GM06990 (cell line): ENCODE measurements at places on chromosomes 2 and 18.

GRCh38 chr18:49073437-49073836 lies 122.7 kb upstream of the SMAD7 start:
- no peak for DNase-seq

GRCh38 chr18:34121200-34121721 lies 103.5 kb downstream of the NOL4 start:
- no peak for DNase-seq

DNA sequence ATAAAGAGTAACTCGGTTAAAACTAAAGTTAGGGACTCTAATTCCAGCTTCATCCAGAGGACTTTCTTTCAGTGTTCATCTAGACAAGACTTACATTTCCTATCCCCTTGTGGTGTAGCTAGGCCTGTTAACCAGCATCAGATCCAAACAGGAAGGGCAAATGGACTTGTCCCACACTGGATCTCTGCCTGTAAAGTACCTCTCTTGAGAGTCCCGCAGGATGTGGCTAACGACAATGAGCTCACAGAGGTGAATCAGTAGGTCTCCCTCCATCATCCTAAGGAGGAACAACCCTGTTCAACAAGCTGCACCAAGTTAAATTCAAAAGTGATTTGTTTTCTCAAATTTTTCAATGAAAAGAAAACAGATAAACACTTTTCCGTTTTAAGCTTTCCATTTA lies 412.3 kb upstream of the RGPD4 start:
- no peak for DNase-seq

DNA sequence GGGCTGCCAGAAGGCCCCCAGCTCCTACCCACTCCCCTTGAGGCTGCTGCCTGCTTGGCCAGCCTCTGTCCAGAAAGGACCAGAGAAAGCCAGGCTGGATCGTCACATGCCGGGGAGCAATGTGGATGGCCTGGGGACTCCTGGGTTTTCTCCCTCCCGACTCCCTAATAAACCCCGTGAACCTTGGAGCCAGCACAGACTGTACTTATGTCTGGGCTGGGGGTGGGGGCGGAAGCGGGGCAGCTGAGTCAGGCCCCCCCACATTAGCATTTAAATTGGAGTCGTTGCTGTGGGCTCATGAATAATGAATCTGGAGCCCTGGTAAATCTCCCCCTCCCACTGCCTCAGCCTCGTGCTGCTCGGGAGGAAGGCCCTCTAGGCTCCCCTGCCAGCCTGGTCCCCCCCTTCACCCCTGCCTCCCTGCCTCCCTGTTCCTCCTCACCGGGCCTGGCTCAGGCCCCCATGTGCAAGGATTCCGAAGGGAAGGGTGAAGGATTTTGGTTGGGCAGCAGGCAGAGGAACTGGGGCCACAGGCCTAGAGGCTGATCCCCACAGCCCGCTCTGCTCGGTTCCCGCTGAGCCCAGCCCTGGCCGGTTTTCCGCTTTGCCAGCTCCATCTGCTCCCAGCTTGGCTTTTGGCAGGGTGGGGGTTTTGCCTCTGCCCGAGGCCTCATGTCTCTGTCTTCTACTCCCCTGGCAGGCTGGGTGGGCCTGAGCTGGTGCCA lies 7.3 kb upstream of the ASIC4 start:
- no peak for DNase-seq

- no peak for DNase-seq
These were observed 46.7 kb upstream of the CREB1 start for GRCh38 chr2:207483066-207483465.

DNA sequence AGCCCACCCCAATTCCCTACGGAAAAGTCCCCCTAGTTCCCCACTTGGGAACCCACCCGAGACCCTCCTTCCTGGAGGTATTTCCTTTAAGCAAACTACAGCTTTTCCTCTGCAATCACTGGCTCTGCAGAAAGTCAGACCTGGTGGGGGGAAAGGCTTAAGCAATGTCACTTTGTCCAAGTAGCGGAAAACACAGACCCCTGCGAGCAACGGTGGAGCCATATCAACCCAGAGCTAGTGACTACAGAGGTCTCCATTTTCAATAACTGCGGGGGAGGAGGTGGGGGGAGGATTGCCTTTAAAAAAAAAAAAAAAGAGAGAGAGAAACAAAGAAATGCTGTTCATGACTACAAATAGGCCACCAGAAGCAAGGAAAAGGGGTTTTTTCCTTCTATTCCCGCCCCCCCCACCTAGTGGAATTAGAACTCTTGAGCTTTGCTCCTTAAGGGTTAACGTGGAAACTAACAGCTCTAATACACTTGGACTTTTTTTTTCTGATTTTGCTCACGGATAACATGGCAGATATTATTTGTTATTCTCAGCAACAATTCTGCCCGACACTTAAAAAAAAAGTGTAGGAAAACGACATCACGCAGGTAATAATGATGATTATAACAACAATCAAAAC lies 1.1 kb upstream of the FRZB start:
- DNase-seq = no peak

GRCh38 chr2:73984203-73984921 lies at the start of gene TET3:
Gene TET3, plus strand, starts transcription at chr2:73984910. Its CDS starts 1,494 bp downstream, at chr2:73986404.
- peak; percentile 82 for DNase-seq

- no peak for DNase-seq
These were observed 27.2 kb downstream of the FECH start for GRCh38 chr18:57559314-57559713.

DNA sequence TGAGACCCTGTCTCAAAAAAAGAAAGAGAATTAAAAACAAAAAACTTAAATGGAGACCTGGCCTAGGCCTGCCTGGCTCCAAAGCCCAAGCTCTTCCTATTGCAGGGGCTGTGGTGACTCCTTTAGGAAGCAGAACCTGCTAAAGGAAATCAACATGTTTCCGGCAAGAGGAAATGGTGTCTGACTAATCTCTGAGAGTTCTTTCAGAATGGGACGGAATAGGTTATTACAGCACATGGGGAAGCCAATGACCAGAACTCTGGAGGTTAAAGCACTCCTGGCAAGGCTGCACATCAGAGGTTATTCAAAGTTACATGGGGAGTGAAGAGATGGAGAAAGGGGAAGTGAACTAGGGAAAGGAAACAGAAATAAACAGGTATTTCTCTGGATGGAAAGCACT lies 21.4 kb downstream of the KIF3C start:
- DNase-seq = no peak

GRCh38 chr2:239700686-239701345 lies 300.0 kb upstream of the HDAC4 start:
- no peak for DNase-seq

GRCh38 chr2:240179186-240179815 lies 38.8 kb upstream of the OTOS start:
- DNase-seq = no peak

GRCh38 chr2:142180820-142181533 lies 50.2 kb upstream of the LRP1B start:
- no peak for DNase-seq

DNA sequence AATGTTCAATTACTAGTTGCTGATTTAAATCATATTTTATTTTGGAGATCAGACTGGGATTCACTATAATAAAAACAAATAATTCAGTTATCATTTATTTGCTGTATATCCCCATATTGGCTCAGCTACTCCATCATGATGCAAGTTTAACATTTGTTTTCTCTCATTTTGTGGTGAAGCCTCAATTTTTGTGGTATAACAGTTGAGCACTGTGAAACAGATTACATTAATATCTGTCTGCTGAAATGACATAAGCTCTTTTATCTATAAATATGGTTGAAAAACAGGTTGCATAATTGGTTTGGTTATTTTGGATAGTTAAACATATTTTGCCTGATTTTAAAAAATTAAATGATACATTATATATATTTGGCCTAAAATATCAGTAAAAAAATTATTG lies 67.7 kb downstream of the DPP4 start:
- DNase-seq = no peak

GRCh38 chr18:75307530-75307929 lies 96.9 kb downstream of the TSHZ1 start:
- no peak for DNase-seq

- DNase-seq = no peak
These were observed 236.7 kb downstream of the PRKCE start for GRCh38 chr2:45888167-45888566.

- no peak for DNase-seq
These were observed 18.3 kb upstream of the ST6GAL2 start for GRCh38 chr2:106904242-106904641.

GRCh38 chr2:118202707-118203303 lies 114.5 kb downstream of the INSIG2 start:
- DNase-seq = no peak

DNA sequence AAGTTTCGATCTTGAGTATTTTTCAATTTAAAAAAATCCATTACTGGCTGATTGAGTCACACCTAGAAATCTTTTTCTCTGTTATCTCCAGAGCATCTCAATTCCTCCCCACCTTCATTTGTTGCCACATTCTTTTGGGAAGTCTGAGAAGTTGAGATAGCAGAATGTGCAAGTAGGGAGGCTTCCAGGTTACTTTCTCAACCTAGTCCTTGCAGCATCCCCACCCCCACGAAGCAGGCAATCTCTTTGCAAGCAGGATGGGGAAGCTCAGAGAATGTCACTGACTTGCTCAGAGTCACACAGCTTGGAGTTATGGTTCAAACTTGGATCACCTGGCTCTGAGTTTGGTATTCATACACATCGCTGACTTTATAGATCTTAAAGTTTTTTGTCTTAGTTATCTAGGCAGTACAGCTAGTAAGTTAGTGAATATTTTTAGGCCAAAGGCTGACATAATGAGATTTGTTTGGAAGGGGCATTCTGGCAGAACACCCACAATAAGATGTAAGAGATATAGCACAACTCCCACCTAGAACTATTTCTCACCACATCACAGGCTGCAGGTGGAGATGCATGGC lies 25.9 kb upstream of the LCLAT1 start:
- DNase-seq = no peak

GRCh38 chr18:40179729-40180461 lies 1775.1 kb upstream of the PIK3C3 start:
- DNase-seq = no peak

GRCh38 chr2:70469435-70469834 lies 84.2 kb downstream of the TGFA start:
- DNase-seq = no peak

DNA sequence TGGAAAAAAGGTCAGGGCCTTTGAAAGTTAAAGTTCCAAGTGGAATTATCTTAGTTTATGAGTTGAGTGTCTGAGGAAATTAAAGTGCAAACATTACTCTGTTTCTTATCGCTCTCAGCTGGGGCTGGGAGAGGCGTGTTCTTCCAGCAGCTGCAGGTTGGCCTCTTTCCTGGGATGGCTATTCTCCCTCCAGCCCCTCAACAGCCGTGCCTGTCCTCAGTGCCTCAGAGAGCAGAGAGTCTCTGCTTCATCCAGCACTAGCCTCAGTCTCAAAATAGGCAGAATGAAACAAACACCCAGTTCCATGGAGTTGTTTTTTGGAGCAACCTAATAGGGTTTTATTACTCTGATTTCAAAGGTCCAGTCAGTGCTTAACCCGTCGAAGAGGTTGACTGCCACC lies 298.1 kb downstream of the GALR1 start:
- no peak for DNase-seq

GRCh38 chr2:173355132-173355865 lies 627 bp downstream of the CDCA7 start:
- peak; percentile 78 for DNase-seq

DNA sequence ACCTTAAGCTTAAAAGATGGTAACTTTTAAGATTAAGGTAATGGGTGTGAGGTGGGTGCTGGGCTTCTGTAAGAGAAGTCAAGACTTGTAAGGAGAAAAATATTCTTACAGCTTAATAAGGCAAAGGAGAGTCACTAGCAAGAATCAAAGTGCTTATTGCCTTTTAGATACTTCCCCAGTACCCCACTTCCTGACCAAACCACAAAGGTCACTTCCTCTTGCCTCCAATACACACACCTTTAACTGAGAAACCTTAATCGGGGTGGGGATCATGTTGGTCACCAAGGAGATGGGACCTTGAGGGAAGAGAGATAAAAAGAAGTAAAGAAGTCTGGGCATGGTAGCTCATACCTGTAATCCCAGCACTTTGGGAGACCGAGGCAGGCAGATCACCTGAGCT lies 10.6 kb upstream of the ATG16L1 start:
- peak; percentile 56 for DNase-seq

DNA sequence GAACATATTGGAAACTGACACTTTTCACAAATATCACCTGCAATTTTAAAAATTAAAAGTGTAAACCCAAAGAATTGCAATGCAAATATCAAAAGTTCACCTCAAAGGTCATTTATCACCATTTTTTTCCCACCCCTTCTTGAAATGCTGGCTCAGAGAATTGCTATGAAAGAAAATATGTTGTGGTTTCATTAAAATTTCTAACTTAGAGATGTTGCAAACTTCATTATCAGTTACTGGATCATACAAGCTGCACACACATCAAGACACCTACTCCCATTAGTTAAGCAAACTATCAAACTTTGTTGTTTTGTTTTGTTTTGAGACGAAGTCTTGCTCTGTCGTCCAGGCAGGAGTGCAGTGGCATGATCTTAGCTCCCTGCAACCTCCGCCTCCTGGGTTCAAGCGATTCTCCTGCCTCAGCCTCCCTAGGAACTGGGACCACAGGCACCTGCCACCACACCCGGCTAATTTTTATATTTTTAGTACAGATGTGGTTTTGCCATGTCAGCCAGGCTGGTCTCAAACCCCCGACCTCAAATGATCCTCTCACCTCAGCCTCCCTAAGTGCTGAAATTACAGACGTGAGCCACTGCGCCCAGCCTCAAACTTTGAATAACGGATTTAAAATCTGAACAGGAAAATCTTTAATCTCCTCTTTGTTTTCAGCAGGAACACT lies 37.0 kb downstream of the STK39 start:
- no peak for DNase-seq

DNA sequence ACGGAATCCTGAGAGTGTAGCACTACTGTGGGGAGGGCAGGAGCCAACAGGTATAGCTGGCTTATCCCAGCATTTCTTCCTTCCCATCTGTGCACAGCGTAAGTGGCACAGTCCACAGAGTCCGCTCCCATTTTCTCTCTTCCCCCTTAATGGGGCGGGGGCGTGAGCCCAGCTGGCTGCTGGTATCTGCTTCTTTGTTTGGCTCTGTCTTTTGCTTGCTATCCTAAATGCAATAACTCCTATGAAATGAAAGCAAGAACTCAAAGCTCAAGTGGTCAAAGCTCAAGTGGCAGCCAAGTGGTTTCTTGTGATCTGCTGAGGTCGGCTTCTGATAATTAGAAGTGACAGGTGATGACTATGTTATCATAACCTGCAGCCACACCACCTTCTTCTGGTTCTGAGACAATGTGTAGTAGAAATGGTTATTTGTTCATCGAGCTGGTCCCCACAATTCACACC lies 192.7 kb downstream of the PLCL1 start:
- no peak for DNase-seq

DNA sequence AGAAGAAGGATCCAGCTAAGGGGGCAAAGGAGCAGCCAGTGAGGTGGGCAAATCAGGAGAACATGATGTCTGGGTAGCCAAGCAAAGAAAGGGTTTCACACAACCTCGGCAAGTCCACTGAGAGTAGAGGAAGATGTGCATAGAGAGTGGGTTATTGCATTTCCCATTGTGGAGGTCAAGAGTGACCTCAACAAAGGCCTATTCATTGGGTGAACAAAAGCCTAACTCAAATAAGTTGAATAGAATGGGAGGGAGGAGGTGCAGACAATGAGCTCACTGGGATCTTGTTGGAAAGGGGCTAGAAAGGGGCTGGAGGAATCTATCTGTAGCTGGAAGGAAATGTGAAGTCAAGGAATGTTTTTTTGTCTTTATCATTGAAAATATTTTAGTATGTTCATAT lies 14.0 kb upstream of the PDCL3 start:
- no peak for DNase-seq

- peak; percentile 23 for DNase-seq
These were observed 325.6 kb upstream of the VRK2 start for GRCh38 chr2:57720728-57721627.

GRCh38 chr2:68263632-68264031 lies 11.3 kb upstream of the PPP3R1 start:
- DNase-seq = no peak
